Left ventricle myocardium inferior (tissue), 1 donor: ENCODE measurements at places on chromosomes 7 and 10. TPM values are rescaled to one million over a fixed set of nuclear protein-coding genes. Genes with fewer than 3 reads are reported as not detected.
A peak's percentile ranks its signal among the peaks of the same experiment; 100 is the strongest.

HYAL4 gene
- total RNA-seq, result not detected

EPHA1 gene
- not detected for total RNA-seq

DNA sequence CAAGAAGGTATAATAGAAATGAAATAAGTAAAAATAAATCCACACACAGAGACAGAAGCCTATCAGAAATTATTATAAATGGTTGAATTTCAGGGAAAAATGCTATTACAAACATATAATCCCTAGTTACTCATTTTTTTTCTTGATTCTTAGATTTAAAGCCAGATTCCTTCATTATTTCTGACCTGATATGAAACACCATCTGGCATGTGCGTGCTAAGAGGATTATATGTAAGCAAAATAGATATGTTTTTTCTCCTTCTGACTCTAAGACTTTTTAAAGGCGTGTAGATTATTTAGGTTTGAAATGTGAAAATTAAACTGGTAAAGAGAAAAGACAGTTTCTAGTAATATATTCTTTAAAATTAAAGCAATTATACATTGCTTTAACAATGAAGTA, 236.7 kb upstream of the ETV1 start:
- DNase-seq, result no peak

- DNase-seq, result no peak
These were observed 186.2 kb upstream of the MTPN start for GRCh38 chr7:136163340-136163801.

GRCh38 chr7:26049081-26049480, 102.9 kb upstream of the NFE2L3 start:
- DNase-seq, result no peak

FOXP2 gene
- total RNA-seq, result 2.1 TPM

DNA sequence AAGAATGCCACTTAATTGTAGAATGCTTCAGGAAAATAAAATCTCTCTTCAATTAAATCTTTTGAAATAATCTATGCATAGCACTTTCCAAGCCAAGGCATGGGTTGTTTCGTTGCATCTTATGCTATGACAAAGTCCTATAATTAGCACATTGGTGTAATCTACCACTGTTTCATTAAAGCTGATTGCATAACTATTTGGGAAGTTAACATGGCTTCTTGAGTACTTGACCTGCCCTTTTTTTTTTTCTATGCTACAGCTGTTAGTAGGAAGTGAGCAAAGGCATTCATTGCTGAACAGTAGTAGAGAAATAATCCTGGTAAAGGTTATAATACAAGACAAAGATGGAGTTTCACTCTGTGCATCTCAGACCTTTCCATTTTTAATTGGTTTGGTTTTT, 557.2 kb upstream of the CELF2 start:
- DNase-seq, result no peak

GRCh38 chr7:27942711-27943110, 202.7 kb downstream of the TAX1BP1 start:
- DNase-seq, result no peak

DNA sequence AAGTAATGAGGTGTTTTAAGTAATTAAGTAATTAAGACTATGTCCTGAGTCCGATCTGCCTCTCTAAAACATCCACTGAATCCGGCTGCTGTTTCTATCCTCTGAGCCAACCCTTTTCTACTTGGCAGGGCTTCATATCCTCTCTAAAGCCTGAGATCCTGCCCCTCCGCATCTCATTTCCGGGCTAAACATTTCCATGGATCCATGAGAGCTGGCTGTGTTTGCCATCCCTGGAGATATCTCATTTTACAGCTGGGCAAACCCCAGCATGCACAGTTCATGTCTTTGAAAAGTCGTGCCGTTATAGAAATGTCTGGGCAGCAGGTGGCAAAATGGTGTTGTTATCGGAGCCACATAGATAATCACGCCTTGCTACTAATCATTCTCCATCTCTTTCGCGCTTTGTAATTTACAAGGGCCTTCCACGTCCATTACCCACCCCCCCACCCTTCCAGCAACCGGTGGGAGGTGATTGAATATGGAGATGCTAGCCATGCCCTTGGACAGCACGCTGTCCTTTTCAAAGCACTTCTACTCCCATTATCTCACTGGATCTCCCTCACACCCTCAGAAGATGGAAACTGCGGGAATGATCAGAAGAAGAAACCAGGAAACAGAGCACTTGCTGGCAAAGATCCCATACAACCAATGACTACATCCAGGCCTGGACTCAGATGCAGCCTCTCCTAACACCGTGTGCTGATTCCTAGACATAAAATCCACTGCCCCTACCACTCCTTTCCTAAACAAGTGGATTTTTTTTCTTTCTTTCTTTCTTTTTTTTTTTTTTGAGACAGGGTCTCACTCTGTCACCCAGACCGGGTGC, 1189.2 kb downstream of the TYW1 start:
- no peak for DNase-seq

DNA sequence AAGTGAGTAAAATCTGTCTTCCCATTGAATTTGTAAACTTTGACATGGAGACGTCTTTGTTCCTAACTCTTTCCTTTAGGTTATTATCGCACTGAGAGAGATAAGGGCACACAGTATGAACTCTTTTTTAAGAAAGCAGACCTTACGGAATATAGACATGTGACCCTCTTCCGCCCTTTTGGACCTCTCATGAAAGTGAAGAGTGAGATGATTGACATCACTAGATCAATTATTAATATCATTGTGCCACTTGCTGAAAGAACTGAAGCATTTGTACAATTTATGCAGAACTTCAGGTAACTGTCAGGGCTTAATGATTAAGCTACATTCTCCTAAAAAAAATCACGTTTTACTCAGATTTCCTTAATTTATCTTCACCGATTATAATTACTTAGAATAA, 20.4 kb downstream of the CSGALNACT2 start:
- no peak for DNase-seq

DNA sequence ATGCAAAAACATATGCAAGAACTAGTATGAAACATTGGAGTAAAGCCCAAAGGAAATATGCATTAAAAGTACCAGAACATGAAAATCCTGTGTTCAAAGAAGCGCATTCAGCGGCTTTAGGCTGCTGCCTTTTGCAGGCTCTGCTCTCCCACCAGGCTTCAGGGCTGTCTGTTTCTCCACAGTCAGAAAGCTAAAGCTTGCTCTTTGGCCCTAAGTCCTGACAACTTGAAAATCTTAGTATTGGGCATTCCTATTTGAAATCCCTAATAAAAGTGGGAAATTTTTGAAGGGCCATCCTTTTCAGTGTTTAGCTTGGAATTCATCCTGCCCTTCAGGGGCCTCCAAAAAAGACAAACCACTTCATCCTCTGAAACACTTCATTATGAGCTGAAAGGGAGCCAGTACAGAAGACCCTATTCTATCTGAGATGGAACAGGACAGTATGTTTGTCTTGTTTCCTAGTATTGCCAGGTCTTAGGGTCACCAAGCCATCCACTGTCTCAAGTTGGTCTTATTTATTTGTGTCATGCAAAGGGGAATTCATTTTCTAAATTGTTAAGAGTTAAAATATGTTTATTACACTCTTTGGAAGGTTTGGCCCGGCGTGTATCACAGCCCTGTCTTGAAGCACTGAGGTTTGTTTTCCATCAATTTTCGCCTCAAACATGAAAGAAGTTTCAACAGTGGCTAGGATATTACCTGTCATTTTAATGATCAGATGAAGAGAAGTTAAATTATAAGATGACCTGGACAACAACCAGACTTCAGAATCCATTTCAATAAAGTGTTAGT, 326.3 kb upstream of the BMPER start:
- DNase-seq, result no peak

- no peak for DNase-seq
These were observed 62.0 kb downstream of the PAX2 start for GRCh38 chr10:100807241-100807951.

DNA sequence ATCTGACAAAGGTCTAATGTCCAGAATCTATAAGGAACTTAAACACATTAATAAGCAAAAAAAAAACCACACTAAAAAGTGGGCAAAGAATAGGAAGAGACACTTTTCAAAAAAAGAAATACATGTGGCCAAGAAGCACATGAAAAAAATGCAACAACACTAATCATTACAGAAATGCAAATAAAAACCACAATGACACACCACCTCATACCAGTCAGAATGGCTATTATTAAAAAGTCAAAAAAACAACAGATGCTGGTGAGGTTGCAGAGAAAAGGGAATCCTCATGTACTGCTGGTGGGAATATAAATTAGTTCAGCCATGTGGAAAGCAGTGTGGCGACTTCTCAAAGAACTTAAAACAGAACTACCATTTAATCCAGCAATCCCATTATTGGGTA, 119.0 kb downstream of the LMBR1 start:
- no peak for DNase-seq

CEP41 gene
- total RNA-seq, result 5.8 TPM

DNA sequence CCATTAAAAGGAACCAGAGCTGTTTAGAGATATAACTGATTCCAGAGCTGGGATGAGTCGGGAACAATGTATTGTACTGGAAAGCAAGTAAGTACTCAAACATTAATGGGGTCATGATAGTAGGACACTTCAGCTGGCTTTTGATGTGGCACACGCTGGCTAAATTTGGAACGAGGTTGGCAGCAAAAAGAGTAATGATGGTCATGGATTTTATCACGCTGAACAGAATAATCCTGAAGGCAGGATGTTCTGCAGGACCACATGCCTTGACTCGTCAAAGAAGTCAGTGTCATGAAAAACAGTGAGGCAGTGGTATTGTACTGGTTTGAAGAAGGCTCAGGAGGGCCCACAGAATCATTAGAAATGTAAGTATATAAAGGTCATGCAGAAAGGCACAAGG, 220.3 kb downstream of the SNX13 start:
- DNase-seq, result no peak

VIPR2 gene
- 17.5 TPM for total RNA-seq

PDK4 gene
- total RNA-seq, result 325 TPM

MMD2 gene
- total RNA-seq, result not detected

SH2D4B gene
- not detected for total RNA-seq

FGL2 gene
- 10.6 TPM for total RNA-seq

- DNase-seq, result no peak
These were observed 103.0 kb downstream of the RNF216 start for GRCh38 chr7:5678295-5679047.

DNA sequence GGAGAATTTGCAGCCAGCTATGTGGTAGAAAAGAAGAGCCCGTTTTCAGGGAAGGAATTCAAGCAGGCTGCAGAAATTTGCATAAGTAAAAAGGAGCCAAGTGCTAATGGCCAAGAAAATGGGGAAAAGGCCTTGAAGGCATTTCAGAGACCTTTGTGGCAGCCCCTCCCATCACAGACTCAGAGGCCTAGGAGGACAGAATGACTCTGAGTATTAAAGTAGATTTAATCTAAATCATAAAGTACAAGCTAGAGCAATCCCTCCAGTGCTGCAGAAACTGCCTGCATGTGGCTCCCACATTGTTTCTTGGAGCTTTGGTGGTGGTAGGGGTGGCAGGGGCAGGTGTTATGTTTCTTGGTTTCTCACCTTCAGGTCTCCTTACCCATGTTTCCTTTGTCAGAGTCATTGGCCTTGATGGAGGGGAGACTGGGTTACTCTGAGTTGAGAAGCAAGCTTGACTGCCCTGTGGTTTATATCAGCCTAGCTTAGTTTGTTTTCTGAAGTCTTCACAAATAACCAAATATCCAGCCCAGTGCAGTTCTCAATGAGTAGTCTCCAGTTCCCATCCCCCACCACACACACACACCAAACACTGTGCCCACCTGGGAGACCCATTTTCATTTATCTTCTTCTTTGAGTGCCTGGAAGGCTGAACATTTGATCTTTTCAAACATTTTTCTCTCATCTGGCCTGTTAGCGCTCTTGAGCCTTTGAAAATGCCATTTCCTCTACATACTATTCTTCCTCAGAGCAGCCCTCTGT, 34.5 kb downstream of the ITPRIP start:
- DNase-seq, result no peak

GARIN1A gene
- 1.6 TPM for total RNA-seq

- no peak for DNase-seq
These were observed 286.8 kb upstream of the KLF14 start for GRCh38 chr7:131020759-131021261.

SND1 gene
- total RNA-seq, result 71.6 TPM

DNA sequence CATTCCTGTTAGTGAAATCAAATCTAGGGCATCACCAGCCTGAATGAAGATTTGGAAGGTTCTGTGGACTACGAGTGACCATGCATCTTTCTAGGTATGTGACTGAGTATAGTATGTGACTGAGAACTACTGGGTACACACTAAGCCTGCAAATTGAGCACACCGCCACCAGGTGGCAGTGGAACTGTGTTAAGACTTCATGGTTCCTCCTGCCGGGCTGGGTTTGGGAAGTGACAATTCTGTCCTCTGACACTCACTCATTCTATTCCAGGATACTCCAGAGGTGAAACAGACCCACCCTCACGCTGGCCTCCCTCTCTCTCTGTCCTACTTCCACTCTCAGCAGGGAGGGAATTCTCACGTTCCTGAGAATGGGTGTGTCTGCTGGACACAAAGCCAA, 84.0 kb upstream of the TMEM248 start:
- no peak for DNase-seq

HECW1 gene
- total RNA-seq, result not detected

DNA sequence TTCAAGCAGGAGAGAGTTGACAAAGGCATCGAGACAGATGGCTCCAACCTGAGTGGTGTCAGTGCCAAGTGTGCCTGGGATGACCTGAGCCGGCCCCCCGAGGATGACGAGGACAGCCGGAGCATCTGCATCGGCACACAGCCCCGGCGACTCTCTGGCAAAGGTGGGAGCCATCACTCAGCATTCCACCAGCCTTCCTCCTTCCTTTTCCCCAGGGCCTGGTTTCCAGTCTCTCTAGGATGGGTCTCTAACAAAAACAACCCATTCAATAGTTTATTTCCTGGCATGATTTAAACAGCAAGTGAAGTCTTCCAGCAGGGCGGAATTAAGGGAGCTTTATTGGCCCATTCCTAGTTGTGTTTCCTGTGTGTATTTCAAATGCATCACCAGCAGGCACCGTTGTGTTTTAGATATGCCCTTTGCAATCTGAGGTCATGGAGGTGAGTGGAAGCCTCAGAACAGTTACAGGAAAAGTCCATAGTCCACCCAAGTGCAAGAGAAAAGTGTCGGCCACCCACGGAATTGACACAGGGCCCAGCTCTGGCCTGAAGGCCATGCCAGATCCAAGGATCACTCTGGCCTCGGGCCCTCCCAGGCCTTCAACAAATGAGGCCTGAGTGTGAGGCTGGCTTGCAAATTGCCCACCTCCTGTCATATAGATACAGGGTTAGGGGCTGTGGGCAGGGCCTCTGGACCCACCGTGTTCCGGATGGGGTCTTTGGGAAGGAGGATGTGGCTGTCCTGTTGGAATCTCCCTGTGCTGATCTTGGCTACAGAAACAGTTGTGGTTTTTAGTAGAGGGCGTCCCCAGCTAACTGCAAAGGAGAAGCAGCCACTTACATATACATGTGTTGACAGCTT, 46.9 kb upstream of the TRIM8 start:
- peak; percentile 64 for DNase-seq

HOXA4 gene
- not detected for total RNA-seq

DNA sequence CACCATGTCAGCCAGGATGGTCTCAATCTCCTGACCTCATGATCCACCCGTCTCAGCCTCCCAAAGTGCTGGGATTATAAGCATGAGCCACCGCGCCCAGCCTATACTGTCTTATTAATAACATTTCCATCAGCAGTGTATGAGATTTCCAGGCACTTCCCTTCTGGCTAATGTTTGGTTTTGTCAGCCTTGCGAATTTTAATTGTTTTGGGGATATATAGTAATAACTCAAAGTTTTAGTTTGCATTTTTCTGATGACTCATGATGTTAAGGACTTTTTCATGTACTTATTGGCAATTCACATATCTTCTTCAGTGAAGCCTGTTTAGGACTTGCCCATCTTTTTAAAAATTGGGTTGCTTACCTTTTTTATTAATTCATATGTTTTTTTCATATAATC, 76.0 kb downstream of the TMEM270 start:
- DNase-seq, result no peak

FAM25C gene
- not detected for total RNA-seq

GRCh38 chr7:108570146-108570755, 577 bp downstream of the DNAJB9 start:
- peak; percentile 32 for DNase-seq
